ENCODE measurements at places on chromosomes 4 and X. TPM values are rescaled to one million over a fixed set of nuclear protein-coding genes. Genes with fewer than 3 reads are reported as not detected.

Gene MAGEA1
- not detected for total RNA-seq

Gene CPEB2
- total RNA-seq, result 23.3 TPM

Gene DCAF4L1
- 0.19 TPM for total RNA-seq

Gene HMX1
- total RNA-seq, result not detected

- DNase-seq, result no peak
These were observed 174.6 kb downstream of the VEGFC start for GRCh38 chr4:176618138-176618537.

- no peak for DNase-seq
These were observed 61.1 kb downstream of the FAM13A start for GRCh38 chr4:88995874-88996273.

GRCh38 chr4:120198411-120198810 is 131.8 kb upstream of the MAD2L1 start:
- no peak for DNase-seq

- no peak for DNase-seq
These were observed 268.4 kb upstream of the MAGEB18 start for GRCh38 chrX:25869761-25870160.

GRCh38 chr4:154781126-154781982 is at the start of gene RBM46:
RBM46 (plus strand) TSS chr4:154781272; CDS start chr4:154796753, 15,481 bp downstream.
- no peak for DNase-seq

GRCh38 chrX:124488412-124489161 is 142.2 kb downstream of the SH2D1A start:
- no peak for DNase-seq

- DNase-seq, result no peak
These were observed 35.1 kb downstream of the TMLHE start for GRCh38 chrX:155577682-155578081.

- DNase-seq, result no peak
These were observed 21.1 kb downstream of the NMU start for GRCh38 chr4:55615008-55615407.
